ENCODE measurements at places on chromosomes 16 and 17. TPM values are rescaled to one million over a fixed set of nuclear protein-coding genes. Genes with fewer than 3 reads are reported as not detected.

VTN gene
- 9.3 TPM for total RNA-seq

TLCD3B gene
- total RNA-seq, result 0.24 TPM

KRT33B gene
- not detected for total RNA-seq

ARHGAP44 gene
- 6.6 TPM for total RNA-seq

PRAC2 gene
- total RNA-seq, result not detected

KRTAP16-1 gene
- total RNA-seq, result not detected

CCT6B gene
- 1.6 TPM for total RNA-seq

MILR1 gene
- total RNA-seq, result 3.3 TPM

ITGAL gene
- total RNA-seq, result 1.3 TPM

EME1 gene
- 0.38 TPM for total RNA-seq

HAS3 gene
- total RNA-seq, result 3.9 TPM

CALB2 gene
- total RNA-seq, result 0.14 TPM

CCL7 gene
- not detected for total RNA-seq

C17orf50 gene
- total RNA-seq, result not detected

MAFG gene
- 6.4 TPM for total RNA-seq
